ENCODE measurements at places on chromosomes 11 and 22.

GRCh38 chr11:34155057-34155756 is 49.8 kb downstream of the NAT10 start:
- no peak for DNase-seq

DNA sequence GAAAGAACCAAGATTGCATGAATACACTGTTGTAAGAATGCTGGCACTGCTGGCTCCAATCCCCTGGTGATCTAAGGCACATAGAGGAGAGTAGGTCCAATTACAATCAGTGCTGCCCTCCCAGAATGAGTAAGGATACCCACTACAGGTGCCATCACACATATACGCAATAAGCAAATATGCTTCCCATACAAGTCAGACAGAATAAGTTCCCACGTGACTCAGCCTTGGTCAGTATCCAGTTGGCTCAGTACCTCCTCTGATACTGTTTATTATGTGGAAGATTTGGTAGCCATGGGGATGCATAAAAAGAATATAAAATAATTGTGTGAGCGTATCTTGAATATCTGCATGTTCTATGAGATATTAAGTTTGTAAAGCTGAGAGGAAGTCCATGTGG is 8.9 kb upstream of the OR2D3 start:
- DNase-seq: no peak

- DNase-seq: no peak
Observed at GRCh38 chr22:37529652-37530345, 10.6 kb upstream of the CARD10 start.

DNA sequence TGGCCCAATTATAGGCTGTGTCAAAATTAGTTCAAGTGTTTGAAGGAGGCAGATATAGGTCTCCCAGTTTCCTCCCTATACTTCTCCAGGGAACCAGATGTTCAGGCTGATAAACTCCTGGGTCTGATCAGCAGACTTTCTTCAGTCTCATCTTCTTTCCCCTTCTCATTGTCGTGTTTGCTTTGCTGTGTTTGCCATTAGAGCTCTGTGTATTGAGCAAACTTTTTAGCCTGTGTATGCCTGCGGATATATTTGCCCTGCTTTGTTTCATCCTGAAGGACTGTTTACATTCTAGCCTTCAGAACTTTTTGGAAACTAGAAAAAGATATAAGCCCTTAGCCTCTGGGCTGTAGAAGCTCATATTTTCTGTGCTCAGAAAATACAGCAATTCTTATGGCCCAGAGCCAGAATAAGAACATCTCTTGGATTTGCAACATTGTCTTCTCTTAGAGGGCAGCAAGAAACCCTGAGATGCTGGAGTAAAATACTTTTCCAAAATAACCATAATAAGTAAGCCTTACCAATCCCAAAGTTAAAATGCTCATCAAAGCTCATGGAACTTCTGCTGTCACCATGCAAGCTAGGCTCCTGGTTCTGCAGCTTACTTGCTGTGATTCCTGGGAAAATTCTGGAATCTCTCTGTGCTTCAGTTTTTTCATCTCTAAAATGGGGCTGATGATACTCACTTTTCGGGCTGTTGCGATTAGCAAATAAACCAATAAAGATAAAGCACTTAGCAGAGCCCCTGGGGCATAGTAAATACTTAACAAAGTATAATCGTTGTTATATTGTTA is 34.1 kb upstream of the ME3 start:
- DNase-seq: no peak

DNA sequence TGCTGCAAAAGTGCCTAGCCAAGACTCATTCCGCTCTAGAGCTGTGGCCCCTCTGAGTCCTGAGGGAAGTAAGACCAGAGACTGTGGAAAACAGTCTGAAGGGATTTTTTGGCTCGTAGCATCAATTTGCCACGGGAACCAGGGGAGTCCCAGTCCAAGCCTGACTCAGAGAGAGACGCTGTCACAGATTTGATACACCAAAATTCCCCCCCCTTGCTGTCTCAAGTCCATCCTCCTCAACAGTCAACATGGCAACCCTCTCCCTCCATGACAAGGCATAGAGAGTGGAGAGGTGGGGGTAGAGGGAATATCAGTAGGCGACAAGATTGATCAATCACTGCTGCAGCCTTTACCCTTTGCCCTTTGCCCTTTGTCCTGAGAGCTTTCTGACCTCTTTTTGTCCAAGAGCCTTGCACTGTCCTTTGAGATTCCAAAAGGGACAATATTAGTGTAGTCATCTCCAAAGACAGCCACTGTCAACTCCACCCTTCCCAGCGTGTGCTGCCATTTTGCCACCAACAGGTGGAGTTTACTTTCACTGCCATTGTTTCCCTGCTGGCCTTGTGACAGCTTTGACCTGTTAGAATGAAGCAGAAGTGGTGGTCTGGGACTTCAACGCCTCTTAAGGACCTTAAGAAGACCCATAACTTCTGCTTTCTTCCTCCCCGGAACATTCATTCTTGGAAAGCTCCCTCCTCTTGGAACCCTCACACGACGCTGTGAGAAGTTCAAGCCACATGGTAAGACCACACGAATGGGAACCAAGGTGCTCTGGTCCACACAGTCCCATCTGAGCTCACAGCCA is 7.3 kb downstream of the SLC15A3 start:
- no peak for DNase-seq

DNA sequence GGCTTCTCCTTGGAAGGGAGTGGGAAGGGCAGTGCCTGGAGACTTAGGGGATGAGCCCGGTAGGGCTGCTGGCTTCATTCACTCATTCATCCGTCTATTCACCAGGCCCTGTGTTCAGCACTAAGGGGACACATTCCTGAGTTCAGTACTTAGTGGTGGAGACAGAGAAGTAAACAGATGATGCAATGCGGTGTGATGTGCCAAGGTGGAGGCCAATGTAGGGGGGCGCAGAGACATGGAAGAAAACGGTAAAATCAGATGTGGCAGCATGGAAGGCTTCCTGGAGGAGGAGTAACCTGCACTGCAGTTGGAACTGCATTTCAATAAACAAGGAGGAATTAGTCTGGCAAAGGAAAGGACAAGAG is 21.3 kb downstream of the GRIK4 start:
- DNase-seq: no peak

DNA sequence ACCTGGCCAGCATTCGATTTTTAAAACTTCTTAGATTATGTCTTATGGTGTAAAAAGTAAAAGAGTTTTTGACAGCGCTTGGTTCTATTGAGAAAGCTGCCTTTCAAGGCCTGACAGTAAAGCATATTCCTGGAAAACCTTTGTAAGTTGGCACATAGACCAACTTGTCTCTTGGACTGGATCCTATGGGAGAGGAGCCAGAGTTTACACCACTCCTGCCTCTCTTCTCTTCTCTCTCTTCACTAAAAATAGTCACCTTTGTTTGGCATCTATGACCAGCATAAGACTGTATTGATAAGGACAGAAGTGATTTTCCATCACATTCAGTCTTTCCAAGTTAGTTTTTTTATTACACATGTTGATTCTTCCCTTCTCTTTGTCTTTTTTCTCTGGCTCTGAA is 33.7 kb downstream of the CSRP3 start:
- DNase-seq: no peak

GRCh38 chr11:114044042-114044871 is 15.3 kb upstream of the ZBTB16 start:
- DNase-seq: no peak

DNA sequence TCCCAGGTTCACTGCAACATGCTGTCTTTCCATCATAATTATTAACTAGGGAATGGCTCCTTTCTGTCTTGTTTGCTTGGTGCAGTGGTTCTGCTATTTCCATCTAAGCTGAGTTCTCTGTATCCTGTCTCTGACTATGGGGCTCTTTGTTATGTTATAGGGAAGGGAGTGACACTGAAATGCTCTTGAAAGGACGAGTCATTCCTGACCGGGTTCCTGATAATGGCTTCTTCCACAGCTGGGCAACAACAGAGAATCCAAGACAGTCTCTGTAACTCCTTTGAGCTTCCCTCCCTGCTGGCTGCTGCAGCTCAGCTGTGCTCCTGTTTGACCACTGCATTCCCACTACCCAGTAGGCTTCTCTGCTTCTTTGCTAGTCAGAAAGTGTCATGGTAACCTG is 24.1 kb downstream of the OR2AT4 start:
- DNase-seq: no peak

GRCh38 chr11:119117004-119117706 is 4.2 kb upstream of the HINFP start:
- no peak for DNase-seq

GRCh38 chr11:88179141-88179540 is 3.9 kb upstream of the RAB38 start:
- DNase-seq: no peak

DNA sequence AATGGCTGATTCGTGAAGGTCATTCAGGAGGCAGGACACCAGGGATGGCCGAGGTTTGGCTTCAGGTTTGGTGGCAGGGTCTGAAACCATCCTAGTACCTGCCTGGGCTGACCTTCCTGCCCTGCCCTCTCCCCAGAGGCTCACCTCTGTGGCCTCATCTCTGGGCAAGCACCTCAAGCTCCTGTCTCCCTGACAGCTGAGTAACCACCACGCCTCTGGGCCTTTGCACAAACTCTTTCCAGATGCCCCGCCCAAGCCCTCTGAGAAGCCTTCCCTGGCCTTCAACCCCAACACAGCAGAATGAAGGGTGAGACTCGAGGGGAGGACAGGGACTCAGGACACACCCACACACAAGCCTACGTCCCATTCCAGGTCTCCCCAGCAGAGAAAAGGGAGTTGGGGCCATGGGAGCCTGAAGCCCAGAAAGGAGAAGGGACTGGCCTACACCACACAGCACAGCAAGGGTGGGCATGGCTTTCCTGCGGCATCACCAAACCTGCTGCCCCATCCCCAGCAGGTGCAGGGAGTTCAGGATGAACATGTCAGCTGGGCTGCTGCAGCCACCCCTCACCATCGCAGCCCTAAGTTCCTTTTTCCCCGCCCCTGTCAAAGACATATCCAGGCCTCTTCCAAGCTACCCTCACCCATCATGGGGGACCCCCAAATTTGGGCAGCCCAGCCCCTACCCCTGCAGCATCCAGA is 2.4 kb downstream of the SHISA8 start:
- DNase-seq: peak; percentile 44

- no peak for DNase-seq
Observed at GRCh38 chr22:20402960-20403778, 9.2 kb downstream of the ZNF74 start.

- no peak for DNase-seq
Observed at GRCh38 chr11:12925520-12925919, 83.6 kb upstream of the RASSF10 start.

- no peak for DNase-seq
Observed at GRCh38 chr22:19878461-19879245, 24.0 kb upstream of the GNB1L start.

DNA sequence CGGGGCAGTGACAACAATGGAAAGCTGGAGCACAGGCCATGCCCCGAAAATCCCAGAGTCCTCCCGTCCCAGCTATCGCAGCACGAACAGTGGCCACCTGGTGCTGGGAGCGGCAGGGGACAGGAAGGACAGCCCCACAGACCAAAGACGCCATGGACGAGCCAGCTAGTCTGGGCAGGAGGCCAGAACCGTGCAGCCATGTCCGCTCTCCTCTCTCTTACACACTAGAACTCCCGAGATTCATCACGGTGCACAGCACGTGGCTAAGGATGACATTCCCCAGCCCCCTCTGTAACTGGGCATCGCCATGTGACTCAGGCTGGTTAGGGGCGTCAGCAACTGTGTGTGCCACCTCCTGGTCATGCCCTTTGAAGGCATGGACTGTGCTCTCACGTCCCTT is 4.6 kb downstream of the CDPF1 start:
- DNase-seq: no peak
